ENCODE measurements at places on chromosomes 4 and X. TPM values are rescaled to one million over a fixed set of nuclear protein-coding genes. Genes with fewer than 3 reads are reported as not detected.

SPANXN4 gene
- not detected for total RNA-seq

GRCh38 chr4:173153445-173153844 lies 15.2 kb upstream of the GALNT7 start:
- DNase-seq = no peak

SH2D1A gene
- total RNA-seq = not detected

GRCh38 chrX:35040871-35041270 lies 98.3 kb downstream of the FAM47B start:
- DNase-seq = peak; percentile 50

DNA sequence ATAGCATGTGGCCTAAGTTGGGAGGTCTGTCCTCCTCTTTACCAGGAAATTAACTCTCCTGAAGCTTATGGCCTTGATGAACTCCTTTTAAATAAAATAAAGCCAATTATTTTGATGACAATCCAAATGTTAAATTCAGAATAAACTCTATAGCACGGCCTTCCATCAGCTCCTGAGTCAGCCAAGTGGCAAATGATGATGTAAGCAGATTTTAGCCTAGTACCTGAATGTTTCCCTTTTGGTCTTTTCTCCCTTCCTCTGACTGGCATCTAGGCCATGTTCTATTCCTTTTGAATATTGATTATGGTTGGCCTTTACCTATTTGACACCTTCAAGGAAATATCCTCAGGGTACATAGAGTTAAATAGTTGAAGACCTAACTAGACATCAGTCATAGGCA lies 76.2 kb downstream of the PARM1 start:
- DNase-seq = no peak

DNA sequence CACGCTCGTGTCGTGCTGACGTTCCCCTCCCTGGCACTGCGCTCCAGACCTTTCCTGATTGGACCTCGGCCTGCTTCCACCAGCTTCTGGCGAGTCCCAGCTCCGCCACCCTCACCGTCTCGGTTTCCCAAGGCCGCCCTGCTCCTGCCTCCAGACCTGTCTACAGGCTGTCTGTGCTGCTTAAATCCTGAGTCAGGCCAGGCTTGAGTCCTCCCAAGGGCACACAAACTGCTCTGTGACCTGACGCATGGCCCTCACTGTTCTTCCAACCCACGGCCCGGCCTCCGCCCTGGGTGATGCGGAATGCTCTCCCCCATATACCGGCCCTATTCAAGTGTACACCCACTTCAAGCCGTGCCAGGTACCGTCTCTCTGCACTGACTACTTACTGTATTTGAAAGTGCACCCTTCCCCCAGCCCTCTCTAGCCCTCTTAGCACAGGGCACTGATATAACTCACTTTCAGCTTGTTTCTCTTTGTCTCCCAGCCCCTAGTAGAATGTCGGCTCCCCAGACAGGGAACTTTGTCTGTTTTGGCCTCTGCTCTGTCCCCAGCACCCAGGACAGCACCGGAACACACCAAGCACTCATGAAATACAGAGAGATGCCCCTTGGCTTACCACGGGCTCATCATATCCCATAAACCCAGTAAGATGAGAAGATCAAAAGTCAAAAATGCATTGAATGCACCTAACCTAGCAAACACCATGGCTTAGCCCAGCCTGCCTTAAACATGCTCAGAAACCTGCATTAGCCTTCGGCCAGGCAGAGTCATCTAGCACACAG lies 63.1 kb upstream of the AFAP1 start:
- DNase-seq = no peak

DNA sequence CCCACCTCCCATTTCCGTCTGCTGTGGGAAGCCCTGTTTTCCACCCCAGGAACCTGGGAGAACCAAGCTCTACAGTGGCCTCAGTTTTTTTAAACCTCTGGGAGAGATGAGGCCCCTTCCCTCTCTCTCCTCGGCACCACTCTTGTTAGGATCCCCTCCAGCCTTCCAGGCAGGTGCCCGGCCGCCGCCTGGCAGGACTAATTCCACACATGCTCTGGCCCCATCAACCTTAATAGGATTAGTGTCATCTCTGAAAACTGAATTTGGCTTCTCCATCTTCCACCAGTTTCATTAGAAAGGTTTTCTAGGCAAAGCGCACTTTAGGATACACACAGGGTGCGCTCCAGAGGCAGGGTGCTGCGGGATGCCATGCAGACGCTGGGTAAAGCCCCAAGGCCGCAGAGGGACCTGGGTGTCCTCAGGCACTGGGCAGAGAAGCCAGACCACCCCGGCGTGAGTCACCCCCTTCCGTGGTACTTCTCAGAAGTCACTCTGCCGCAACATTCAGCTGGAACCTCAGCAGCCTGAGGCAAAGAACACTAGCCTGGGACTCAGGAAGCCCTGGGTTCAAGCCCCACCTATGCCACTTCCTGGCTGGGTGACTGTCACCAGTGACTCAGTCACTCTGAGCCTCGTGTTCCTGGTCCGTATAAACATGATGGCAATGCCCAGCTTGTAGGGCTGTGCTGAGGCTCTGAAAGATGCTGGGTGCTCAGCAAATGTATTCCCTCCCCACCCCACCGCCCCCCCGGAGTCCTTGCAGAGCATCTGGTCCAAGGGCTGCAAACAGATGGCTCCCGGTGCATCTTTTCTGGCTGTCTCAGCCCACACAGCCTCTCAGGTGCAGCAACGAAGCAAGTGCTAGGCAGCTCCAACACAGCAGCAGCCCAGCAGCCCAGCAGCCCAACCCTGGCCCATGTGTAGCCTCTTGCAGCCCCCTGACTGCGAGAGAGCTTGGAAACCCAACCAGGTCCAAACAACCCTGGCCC lies 29.1 kb downstream of the PPP2R2C start:
- DNase-seq = no peak

FRG2 gene
- not detected for total RNA-seq

DNA sequence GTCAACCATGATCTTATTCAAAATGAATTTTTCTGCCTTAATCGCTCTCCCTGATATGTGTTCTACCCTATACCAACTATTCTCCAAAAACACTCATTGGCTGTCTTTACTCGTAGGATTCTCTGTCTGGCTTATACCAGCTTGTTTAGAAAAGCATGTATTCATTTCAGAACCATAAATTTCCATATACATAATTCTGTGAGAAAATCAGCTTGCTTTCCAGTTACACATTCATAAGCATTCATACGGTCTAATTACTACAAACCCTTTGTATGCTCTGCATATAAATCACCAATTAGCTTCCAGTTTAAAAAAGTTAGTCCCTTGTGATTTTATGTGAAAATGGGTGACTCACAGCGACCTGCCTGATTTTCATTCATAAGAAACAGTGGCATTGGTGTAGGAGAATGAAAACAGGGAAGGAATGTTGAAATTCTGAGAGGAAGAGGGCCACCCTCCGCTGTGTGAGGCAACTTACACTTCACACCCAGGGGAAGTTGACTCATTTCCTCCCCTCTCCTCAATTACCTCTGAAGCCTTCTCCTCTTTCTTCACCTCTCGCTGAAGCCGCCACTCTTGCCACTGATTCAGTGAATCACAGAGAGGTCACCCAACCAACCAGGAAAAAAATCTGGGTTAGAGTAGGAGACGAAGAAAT lies 63.3 kb downstream of the MEPE start:
- peak; percentile 3 for DNase-seq

GRCh38 chr4:85094735-85095134 lies 128.2 kb upstream of the WDFY3 start:
- DNase-seq = no peak

GRCh38 chr4:64776820-64777219 lies 367.6 kb upstream of the TECRL start:
- DNase-seq = no peak

GRCh38 chr4:8765631-8766590 lies 105.7 kb downstream of the HMX1 start:
- DNase-seq = no peak

SSX5 gene
- total RNA-seq = not detected

DNA sequence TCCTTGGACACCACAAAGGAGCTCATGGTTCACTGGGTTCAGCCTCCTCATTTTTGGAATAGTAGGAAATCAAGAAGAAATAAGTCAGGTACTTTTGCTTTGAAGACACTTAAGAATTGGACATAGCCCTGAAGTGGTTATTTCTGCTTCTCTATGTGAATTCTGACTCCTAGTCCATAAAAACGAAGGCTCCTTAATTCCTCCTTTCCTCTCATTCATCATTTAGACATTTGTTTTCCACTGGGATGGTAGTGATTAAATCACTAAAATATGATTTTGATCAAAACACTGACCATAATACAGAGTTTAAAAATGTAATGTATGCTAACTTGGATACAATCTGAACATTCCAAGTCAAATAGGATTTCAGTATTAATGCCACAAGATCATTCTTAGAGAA lies 34.7 kb upstream of the CYP2U1 start:
- no peak for DNase-seq

GRCh38 chr4:96827086-96827485 lies 987.2 kb downstream of the PDHA2 start:
- no peak for DNase-seq

GRCh38 chr4:41322617-41323016 lies 65.9 kb downstream of the UCHL1 start:
- no peak for DNase-seq

PIR gene
- total RNA-seq = 5.8 TPM

NOX1 gene
- not detected for total RNA-seq

GRCh38 chrX:123779908-123780396 lies 47.1 kb upstream of the THOC2 start:
- no peak for DNase-seq

DNA sequence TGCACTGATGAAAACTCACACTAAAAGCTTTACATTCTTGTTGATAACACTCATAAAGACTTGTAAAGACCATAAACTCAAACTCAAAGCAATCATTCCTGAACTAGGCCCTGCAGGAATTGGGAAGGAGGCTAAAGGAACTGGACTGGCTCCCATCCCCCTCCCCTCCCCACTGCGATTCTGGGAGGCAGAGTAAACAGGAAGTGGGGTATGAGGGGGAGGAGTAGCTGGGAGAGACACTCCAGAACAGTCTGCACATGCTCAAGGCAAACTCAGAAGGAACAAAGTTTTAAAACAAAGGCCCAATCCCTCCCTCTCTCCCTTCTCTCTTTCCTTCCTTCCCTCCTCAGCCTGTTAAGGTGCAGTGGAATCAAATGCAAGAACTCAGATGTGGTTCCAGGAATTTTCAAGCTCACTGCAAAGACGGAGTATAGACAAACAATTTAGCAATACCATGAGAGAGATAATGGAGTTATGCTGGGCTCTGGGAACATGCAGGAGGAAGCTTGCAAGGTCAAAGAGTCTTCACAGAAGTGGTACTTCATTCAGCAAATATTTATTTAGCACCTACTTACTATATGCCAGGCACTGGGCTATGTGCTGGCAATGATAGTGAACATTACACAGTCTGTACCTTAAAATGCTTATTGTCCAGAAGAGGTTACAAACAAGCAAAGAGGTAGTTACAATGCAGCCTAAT lies 15.9 kb downstream of the MID1IP1 start:
- DNase-seq = peak; percentile 43

GRCh38 chrX:19382555-19383145 lies 38.9 kb downstream of the PDHA1 start:
- peak; percentile 32 for DNase-seq

ERCC6L gene
- total RNA-seq = 5.4 TPM

- DNase-seq = peak; percentile 80
Measured at GRCh38 chrX:28847423-28847822, 260.2 kb downstream of the IL1RAPL1 start.

- DNase-seq = no peak
Measured at GRCh38 chr4:151911970-151912369, 151.2 kb upstream of the GATB start.

DNA sequence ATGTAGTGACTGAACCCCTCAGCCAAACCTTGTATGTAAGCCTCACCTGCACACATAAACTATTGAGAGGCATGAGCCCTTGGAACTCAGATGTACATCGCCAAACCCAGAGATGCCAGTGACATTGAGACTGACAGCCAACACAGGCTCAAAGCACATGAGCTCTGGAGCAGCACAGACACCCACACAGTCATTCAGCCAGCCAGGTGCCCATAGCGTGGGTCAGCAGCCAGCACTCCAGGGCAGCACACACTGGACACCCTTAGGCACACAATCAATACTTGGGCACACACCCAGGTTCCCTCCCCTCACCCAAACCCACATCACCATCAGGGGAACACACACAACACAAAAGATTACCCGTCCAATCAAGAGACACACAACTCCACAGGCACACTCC lies 4.3 kb upstream of the TIMP1 start:
- no peak for DNase-seq

- DNase-seq = no peak
Measured at GRCh38 chr4:73036123-73036522, 33.4 kb downstream of the COX18 start.

- DNase-seq = peak; percentile 2
Measured at GRCh38 chr4:8675383-8675782, 82.8 kb downstream of the CPZ start.

CFAP99 gene
- not detected for total RNA-seq

DNA sequence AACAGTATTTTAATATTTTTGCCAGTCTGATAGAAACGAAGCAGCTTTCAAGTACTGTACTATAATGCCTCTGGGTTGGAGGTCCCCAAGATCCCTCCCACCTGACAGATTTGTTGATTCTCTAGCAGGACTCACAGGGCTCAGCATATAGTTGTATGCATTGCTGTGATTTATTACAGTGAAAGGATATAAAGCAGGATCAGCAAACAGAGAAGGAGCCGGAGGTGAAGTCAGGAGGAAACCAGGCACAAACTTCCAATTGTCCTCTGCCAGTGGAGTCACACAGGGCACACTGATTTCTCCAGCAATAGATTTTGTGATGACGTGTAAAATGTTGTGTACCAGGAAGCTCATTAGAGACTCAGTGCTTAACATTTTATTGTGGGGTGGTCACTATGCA lies 19.0 kb downstream of the USP53 start:
- no peak for DNase-seq

DNA sequence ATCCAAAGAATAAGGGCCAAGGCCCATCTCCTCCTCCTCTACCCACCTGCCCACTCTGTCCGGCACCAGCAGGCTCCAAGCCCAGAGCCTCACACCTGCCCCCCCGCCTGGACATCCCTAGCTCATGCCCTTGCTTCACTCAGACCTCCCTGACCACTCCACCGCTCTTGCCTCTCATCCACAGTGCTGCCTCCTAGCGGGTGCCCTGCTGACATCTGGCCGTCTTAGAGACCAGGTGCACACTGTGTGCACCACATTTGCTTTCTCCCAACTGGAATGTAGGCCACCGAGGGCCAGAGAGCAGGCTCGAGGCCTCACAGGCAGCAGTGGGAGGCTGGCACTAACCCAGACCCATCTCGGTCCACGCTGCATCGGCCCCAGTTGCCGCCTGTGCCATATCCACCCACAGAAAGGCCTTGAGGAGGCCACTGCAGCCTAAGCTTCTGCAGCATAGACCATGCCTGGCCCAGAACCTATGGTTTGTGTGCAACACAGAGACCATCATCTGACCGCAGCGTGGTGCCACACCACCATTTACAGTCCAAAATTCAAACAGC lies 13.5 kb downstream of the LETM1 start:
- no peak for DNase-seq

DNA sequence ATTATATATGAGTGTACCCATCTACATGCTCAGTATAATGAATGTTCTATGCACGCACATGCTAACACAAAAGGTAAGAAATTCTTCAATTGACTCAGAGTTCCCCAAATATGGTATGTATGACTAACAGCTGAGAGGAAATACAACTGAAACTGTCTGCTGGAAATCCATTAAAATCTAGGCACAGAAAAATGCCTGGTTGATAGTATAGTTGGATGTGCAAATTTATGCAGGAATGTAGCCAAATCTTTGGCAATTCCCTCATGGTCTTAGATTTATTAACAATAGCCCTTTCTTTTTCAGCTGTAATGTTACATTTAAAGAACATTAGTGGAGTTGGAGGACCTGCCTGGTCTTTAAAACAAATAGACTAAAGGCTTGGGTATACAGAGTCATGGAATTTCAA lies 5.5 kb downstream of the CAMK2D start:
- peak; percentile 70 for DNase-seq

GRCh38 chrX:20229155-20229554 lies 37.6 kb downstream of the RPS6KA3 start:
- no peak for DNase-seq

FDCSP gene
- total RNA-seq = not detected

All from IMR-90 (cell line).